Tibial artery (tissue), 4 donors: ENCODE measurements at places on chromosomes 2 and 18.

DNA sequence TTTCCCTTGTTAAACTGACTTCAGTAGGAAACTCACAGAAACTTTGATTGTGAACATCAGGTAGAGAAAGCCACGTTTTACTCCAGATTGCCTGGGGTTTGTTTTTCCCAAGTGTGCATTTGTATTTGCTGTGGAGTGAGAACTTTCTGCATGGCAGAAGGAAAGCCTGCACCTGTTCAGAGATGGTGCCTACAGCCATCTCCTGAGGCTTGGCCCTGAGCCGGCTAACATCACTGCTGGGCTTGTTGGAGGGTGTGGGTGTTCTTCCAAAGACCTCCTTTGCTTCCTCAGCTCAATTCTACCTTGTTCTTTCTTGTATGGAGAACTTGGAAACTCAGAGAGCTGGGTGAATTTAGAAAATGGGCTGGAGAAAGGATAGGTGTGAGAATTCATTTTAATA lies 16.1 kb downstream of the KCNS3 start:
- DNase-seq = no peak

- no peak for DNase-seq
Observed at GRCh38 chr2:10412380-10412779, 35.7 kb downstream of the ODC1 start.

- no peak for DNase-seq
Observed at GRCh38 chr2:160372585-160372984, 121.0 kb downstream of the RBMS1 start.

DNA sequence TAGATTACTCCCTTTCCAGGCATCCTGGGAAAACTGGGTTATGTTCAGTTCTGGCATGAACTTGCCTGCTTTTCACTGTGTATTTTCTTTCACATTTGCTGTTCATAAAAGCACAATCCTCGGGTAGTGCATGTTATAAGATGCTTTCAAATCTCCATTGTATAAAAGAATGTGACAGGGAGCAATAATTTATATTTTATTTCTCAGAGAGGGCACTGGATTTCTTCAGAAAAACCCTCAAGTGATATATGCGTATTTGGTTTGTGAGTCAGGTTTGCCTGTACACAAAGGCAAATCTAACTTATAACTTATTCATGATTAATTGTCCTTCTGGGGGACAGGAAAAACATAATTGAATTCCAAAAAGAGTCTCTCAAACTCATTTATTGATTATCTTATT lies 440.7 kb upstream of the MMADHC start:
- DNase-seq = no peak

DNA sequence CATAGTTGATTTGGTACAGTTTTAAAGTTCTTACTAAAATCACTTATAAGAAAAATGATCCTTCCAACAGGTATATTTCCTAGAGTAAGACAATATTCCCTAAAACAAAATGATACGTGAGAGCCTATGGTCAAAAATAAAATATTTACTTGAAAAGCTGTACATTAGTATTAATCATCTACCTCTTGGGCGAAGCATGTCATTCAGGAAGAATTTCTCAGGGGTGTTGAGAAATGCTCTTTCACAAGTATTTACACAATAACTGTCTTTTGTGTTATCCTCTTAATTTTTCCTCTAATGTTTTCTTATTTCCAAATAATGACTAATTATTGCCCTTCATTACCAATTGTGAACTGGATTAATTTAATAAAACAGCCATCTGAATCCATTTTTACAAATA lies 466.3 kb downstream of the SATB2 start:
- DNase-seq = no peak

DNA sequence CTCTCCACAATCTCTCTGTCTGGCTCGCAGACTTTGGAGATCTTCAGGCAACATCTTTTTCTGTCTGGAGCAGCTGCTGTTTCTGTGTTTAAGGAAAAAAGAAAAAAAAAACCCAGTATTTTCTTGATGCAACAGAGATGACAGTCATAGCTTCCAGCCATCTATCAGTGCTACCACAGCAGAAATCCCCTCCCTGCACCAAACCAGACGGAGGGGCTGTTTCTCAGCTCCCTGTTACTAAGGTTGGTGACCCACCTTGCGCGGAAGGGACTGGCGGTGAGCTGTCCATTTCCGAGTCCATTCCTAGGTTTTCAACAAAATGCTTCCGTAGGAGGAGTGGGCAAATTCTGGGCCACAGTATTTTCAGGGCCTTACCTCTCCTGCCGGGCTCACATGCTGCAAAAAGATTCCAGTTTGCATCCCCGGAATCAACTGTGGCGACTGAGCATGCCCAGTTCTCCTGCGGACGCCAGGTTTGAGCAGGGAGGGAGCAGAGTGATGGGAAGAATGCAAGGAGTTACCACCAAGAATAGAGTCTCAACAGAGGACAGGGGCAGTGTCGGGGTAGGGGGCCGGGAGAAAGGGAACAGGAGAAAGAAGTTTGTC lies 1.2 kb downstream of the SLC4A10 start:
- DNase-seq = no peak

DNA sequence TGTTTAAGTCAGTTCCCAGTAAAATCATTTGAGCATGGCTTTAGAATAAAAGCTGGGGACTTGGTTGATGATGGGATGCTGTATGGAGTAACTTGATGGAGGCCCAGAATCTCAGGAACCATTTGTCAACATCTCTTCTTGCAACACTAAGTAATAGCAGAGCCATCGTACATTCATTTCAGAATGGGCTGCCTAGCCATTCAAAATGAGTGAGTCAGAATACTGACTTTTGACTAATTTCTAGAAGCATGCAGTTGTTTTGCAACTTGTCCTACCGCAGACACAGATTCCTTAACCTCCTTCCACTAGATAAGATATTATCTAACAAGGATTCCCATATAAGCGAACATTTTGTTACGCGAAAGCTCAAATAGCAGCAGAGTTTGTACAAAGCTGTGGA lies 229.5 kb downstream of the CNTNAP5 start:
- DNase-seq = no peak

- DNase-seq = no peak
Observed at GRCh38 chr2:60226943-60227342, 326.5 kb downstream of the BCL11A start.

DNA sequence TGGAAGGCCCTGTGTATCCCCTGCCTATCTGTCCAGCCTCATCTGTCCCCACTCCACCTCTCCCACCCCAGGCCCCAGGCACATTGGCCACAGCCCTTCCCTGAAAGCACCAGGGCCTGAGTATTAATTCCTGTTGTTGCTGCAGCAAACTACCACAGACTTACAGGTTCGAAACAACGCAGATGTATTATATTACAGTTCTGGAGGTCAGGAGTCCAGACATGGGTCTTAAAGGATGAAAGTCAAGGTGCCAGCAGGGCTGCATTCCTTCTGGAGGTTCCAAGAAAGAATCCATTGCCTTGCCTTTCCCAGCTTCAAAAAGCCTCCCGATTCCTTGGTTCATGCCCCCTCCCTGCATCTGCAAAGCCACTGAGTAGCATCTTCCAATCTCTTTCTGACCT lies 78.7 kb upstream of the LAPTM4A start:
- no peak for DNase-seq

DNA sequence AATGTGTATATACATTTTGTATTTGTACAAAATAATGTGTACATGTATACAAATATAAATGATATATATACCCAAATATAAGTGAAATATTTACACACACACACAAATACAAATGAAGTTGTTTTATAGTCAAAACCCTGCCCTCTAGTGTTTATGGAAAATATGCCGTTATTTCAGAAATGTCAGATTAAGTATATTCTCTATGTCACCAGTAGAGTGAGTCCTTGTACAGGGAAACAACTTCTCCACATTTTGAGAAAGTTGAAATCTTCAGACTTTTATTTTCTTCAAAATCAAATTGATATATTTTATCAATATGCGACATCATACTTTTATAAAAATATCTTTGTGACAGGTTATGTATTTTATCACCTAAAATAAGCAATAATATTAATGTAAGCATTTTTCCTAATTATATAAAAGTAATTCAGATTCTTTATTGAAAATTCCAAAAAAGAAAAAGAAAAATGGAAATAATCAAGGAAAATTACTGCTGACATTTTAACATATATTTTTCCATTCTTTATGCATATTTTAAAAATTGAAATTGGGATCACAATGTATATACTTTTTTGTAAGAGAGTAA lies 22.4 kb downstream of the ARL6IP6 start:
- DNase-seq = no peak

GRCh38 chr18:23881778-23882177 lies 132.8 kb upstream of the TTC39C start:
- DNase-seq = no peak

GRCh38 chr18:59681051-59681450 lies 16.2 kb downstream of the CCBE1 start:
- DNase-seq = no peak

DNA sequence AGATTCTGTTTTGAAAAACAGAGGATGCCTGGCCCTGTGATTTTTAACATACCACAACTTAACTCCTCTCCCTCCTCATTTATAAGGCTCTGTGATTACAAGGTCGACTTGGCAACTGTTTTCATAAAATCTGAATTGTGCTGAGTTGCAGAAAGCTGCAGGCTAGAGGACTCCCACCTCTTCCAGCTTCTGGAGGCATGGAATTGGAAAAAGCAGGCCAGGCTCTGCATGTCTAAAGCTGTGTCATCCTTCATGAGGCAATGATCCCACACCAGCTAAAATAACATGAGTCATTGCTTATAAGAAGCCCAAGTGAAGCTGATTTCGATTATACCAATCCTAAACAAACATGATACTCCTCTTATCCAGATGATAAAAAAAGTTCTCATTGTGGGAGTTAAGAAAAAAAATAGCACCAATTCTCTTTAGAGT lies 11.7 kb downstream of the ARHGAP28 start:
- peak; percentile 28 for DNase-seq

GRCh38 chr18:50724751-50725151 lies 95.1 kb downstream of the MRO start:
- no peak for DNase-seq

DNA sequence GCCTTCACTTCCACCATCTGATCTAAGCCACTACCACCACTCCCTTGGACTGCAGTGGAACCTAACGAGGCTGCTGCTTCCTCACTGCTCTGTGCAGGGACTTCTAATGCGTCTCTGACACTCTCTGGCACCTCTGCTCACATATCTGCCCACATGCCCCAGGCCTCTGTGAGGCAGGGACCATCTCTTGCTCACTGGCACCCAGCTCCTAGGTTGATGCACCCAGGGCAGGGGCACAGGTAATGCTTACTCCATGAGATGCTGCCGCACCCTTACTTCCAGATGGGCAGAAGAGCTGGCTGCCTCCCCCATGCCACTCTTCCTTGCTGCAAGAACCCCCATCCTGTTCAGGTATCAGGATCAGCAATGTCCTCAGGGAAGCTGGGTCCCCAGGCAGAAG lies 294.0 kb upstream of the HS6ST1 start:
- no peak for DNase-seq
